ENCODE measurements at places on chromosomes 2 and 18. TPM values are rescaled to one million over a fixed set of nuclear protein-coding genes. Genes with fewer than 3 reads are reported as not detected.

DNA sequence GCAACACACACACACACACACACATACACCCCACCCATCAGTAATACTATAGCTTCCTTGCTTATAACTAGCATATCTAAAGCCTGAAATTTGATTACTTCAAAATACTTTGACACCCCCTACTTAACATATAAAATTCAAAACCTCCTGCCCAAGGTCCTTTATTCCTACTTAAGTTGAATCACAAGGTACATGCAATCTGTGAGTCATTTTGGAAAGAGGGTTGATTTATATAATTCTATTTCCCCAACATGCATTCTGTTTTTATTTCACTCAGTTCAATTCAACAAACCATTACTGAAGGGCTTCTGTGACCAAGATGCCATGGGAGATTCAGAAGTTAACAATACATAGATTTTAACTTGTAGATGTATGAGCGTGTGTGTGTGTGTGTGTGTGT is 420.7 kb downstream of the METTL4 start:
- H3K27ac ChIP-seq = no peak overlapping the region
- H3K4me3 ChIP-seq = no peak overlapping the region
- no peaks in the 10 kb centered on the region for H3K36me3 ChIP-seq
- H3K27me3 ChIP-seq = no peaks in the 10 kb centered on the region
- DNase-seq = no peak

DNA sequence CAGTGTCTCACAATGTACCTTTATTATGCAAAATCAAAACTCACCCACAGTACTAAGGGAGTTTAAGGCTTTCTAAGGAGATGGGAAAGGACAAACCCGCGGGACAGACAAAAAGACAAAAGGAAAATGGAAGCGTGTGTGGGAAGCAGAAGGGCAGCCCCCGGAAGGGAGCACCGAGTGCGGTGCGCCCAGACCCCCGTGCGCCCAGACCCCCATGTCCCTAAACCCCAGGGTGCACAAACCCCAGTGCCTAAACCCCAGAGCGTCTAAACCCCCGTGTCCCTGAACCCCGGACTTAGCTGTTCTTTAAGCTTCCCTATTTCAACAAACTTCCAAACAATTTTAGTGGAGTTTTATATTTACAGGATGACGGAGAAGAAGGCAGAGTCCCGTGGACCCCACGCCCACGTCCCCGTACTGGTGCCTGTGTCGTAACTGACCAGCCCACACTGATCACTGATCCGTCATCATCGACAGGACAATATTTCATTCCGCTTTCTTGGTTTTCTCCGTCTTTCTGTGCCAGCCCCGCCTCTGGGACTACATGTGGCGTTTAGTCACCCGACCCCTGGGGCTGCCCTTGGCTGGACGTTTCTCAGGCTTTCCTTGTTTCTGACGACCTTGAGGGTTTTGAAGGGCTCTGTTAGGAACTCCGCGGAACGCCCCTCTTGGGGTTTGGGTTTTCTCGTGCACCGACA is 76.9 kb downstream of the RTP5 start:
- no peak overlapping the region for H3K4me3 ChIP-seq
- DNase-seq = no peak
- H3K36me3 ChIP-seq = no peaks in the 10 kb centered on the region
- H3K4me1 ChIP-seq = peaks cover 25% of the 10 kb centered on the region
- H3K27me3 ChIP-seq = no peaks in the 10 kb centered on the region

- no peak for DNase-seq
- H3K4me1 ChIP-seq = no peaks in the 10 kb centered on the region
- H3K27ac ChIP-seq = no peak overlapping the region
Measured at GRCh38 chr2:168718622-168719021, 83.8 kb upstream of the NOSTRIN start.

GRCh38 chr18:25164848-25165811 is 186.8 kb downstream of the ZNF521 start:
- no peak overlapping the region for H3K27ac ChIP-seq
- no peak overlapping the region for H3K4me3 ChIP-seq
- DNase-seq = no peak
- H3K36me3 ChIP-seq = no peaks in the 10 kb centered on the region

DNA sequence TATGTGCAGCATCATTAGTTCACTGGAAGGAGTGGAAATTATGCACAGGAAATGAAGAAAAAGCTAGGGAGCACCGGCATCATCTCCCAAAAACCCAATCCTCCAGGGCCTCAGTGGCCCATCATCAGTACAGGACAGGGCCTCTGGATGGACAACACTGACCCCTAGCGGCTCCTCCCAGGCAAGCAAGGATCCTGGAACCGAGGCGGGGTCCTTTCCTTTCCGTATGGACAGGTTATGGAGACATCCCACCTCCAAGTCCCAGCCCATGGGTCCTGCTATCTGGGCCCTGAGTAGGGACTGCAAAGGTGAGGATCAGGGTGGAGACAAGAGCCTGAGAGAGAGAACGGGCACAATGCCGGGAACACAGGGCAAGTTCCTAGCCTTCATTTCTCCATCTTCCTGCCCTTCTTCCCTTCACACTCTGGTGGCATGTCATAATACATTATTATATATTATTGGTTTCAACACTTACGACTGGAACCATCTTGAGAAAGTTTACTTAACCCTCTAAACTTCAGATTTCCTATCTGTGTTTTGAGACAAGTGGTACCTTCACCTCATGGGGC is 68.2 kb downstream of the ZNF516 start:
- H3K4me3 ChIP-seq = no peak overlapping the region
- no peaks in the 10 kb centered on the region for H3K36me3 ChIP-seq
- H3K4me1 ChIP-seq = no peaks in the 10 kb centered on the region
- no peak overlapping the region for H3K27ac ChIP-seq
- DNase-seq = peak; percentile 56

- peaks cover 8% of the 10 kb centered on the region for H3K36me3 ChIP-seq
- no peaks in the 10 kb centered on the region for H3K27me3 ChIP-seq
- no peak overlapping the region for H3K27ac ChIP-seq
Measured at GRCh38 chr2:202203348-202203747, 35.0 kb downstream of the SUMO1 start.

The CYS1 gene
- total RNA-seq = 4.1 TPM

The EMILIN1 gene
- 26.1 TPM for total RNA-seq

Data from liver (tissue), 10 donors.